ENCODE measurements at places on chromosomes 6 and 20. TPM values are rescaled to one million over a fixed set of nuclear protein-coding genes. Genes with fewer than 3 reads are reported as not detected.
A peak's percentile ranks its signal among the peaks of the same experiment; 100 is the strongest.

DNA sequence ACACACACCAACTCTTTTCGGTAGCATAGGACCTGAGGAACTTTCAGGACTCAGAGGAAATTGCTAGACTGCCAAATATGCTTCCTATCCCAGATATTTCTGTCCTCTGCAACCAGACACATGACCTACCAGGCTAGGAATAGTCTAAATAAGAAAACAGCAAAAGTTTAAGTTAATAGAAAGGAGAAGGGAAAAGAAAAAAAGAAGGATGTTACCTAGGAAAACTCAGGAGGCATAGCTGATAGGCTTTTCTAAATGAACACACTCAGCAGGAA lies 74.6 kb downstream of the MAP3K5 start:
- no peaks in the 10 kb centered on the region for H3K36me3 ChIP-seq
- no peak for DNase-seq
- H3K4me1 ChIP-seq = peaks cover 28% of the 10 kb centered on the region
- no peak overlapping the region for H3K4me3 ChIP-seq
- peak overlapping the region; percentile 67 for H3K27ac ChIP-seq

DNA sequence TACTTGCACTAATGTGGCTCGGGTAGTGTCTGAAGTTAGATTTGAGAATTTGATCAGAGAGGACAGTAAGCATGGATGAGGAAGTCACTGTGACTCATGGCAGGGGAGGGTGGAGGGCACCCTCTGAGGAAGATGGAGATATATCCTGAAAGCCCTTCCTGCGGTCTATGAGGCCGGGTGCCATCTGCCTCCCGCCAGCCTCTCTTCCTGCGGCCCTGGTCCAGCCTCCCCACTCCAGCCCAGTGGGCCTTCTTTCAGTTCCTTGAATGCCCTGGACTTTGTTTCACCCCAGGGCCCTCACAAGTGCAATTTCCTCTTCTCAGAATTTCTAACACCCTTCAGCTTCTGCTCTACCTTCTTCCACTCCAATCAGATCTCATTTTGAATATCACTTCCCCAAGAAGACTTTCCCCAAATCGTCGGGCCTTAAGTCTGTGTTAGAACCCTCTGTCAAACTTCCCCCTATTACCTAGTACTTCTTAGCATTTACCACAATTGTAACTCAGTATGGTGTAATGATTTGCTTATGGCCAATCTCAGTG lies 20.2 kb upstream of the TNFAIP3 start:
- H3K27ac ChIP-seq = no peak overlapping the region
- H3K4me1 ChIP-seq = no peaks in the 10 kb centered on the region
- H3K36me3 ChIP-seq = no peaks in the 10 kb centered on the region
- H3K4me3 ChIP-seq = no peak overlapping the region

DNA sequence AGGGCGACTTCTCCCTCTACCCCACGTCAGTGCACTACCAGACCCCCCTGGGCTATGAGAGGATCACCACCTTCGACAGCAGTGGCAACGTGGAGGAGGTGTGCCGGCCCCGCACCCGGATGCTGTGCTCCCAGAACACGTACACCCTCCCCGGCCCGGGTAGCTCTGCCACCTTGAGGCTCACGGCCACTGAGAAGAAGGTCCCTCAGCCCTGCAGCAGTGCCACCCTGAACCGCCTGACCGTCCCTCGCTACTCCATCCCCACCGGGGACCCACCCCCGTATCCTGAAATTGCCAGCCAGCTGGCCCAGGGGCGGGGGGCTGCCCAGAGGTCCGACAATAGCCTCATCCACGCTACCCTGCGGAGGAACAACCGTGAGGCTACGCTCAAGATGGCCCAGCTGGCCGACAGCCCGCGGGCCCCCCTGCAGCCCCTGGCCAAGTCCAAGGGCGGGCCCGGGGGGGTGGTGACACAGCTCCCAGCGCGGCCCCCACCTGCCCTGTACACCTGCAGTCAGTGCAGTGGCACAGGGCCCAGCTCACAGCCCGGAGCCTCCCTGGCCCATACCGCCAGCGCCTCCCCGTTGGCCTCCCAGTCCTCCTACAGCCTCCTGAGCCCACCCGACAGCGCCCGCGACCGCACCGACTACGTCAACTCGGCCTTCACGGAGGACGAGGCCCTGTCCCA lies 57.5 kb upstream of the TMEM181 start:
- no peak for DNase-seq
- H3K27me3 ChIP-seq = no peaks in the 10 kb centered on the region
- H3K4me1 ChIP-seq = no peaks in the 10 kb centered on the region
- no peak overlapping the region for H3K4me3 ChIP-seq
- H3K27ac ChIP-seq = no peak overlapping the region

DNA sequence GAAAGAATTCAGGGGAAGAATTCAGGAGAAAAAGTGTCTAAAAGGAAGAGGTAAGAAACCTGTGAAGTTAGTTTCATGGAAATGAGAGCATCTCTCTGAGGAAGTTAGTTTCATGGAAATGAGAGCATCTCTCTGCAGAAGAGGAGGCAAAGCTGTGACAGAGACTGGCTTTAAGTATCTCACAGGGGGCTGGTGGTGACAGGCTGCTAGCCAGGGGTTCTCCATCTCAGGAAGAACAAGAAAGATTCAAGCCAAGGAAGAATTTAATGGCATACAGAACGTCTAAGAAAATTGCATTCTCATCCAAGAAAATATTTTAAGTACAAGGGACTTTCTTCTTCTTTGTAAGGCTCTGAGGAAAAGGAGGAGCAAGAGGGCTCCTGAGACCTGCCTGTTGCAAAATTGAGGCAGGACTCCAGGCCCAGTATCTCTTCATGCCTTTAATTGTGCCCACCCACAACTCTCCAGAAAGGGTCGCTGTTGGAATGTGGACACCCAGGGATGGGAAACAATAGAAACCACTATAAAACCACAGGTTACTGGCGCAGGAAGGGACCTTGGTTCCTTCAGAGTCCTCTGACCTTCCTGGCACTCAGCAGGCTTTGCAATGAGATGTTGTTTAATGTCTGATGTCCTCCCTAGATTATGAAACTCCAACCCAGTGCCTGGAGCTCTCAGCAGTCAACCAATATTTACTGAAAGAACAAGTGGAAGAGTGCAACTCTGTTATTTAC lies 136.8 kb downstream of the FNDC1 start:
- peaks cover 16% of the 10 kb centered on the region for H3K4me1 ChIP-seq
- no peak for DNase-seq
- no peaks in the 10 kb centered on the region for H3K36me3 ChIP-seq
- H3K4me3 ChIP-seq = no peak overlapping the region
- H3K27me3 ChIP-seq = no peaks in the 10 kb centered on the region
- H3K27ac ChIP-seq = no peak overlapping the region

GRCh38 chr20:1979106-1979778 lies 14.6 kb downstream of the PDYN start:
- DNase-seq = no peak
- H3K36me3 ChIP-seq = no peaks in the 10 kb centered on the region
- no peak overlapping the region for H3K27ac ChIP-seq
- no peak overlapping the region for H3K4me3 ChIP-seq

DNA sequence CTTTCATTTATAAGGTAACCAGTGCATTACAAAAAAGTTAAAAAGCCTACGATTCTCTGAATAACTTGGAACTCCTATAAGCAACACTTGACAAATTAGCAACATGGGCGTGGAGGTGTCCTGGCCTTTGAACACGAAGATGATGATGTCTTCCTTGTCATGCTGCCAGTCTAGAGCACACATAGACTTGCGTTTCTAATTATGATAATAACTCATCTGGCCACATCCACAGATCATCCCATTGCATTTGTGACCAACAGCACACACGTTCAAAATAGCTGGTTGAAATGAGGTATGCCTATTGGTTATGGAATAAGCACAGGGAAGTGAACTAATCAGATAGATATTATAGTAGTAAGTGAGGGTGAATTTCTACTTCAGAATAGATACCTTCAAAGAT lies 608.9 kb downstream of the PRKN start:
- H3K36me3 ChIP-seq = no peaks in the 10 kb centered on the region
- H3K27me3 ChIP-seq = no peaks in the 10 kb centered on the region
- no peak overlapping the region for H3K27ac ChIP-seq
- H3K4me1 ChIP-seq = no peaks in the 10 kb centered on the region
- no peak overlapping the region for H3K4me3 ChIP-seq

DNA sequence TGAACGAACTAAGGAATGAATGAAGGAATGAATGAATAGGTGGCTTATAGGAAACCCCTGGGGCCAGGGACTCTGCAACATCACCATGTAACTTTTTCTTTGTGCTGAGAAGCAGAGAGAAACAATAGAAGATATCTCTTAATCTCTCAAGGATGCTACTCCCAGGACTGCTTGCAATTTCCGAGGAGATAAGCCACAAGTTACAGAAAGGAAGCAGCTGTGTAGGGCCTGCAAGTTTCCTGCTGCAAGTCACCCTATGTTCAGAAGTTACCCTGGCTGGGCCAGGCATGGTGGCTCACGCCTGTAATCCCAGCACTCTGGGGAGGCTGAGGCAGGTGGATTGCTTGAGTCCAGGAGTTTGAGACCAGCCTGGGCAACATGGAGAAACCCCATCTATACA lies 7.3 kb upstream of the MAVS start:
- H3K4me1 ChIP-seq = no peaks in the 10 kb centered on the region
- no peak overlapping the region for H3K4me3 ChIP-seq
- H3K27ac ChIP-seq = no peak overlapping the region
- H3K27me3 ChIP-seq = no peaks in the 10 kb centered on the region
- DNase-seq = no peak

DNA sequence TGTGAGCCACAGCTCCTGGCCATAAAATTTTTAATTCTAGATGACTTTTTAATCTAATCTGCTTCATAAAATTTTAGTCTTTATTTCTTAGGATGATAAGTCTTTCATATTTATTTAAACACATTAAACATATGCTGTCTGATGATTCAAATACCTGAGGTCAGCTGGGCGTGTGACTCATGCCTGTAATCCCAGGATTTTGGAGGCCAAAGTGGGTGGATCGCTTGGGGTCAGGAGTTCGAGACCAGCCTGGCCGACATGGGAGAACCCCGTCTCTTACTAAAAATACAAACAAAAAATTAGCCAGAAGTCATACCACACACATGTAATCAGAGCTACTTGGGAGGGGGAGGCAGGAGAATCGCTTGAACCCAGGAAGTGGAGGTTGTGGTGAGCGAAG lies 53.1 kb downstream of the RBM24 start:
- no peaks in the 10 kb centered on the region for H3K36me3 ChIP-seq
- no peak for DNase-seq
- no peak overlapping the region for H3K27ac ChIP-seq
- no peak overlapping the region for H3K4me3 ChIP-seq
- no peaks in the 10 kb centered on the region for H3K4me1 ChIP-seq

SH3BGRL2 gene
- total RNA-seq = 73.0 TPM

DNA sequence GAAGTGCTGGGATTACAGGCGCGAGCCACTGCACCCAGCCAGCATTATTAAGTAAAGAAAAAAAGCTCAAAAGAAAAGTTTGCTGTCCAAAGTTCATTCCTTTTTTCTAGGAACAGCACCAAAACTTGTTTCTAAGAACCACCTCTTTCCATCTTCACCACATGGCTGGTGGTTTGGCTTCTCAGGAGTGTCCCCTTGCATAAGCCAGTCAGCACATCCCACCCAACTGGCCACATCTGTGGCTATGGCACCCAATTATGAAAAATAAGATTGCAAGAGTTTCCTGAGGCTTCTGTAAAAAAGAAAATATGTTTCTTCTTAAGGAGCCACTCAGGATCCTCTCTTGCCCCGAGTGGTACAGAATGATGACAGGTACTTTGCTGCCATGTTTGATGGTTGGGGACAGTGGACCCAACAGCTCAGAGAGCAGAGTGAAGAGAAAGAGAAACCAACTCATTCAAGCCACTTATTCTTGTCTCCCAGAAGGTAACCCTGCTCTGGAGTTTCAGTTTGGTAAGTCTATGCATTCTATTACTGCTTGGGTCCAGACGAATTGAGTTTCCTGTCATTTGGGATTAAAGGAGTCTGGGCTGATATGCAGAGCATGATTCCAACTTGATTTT lies 65.3 kb downstream of the PSMB1 start:
- no peaks in the 10 kb centered on the region for H3K27me3 ChIP-seq
- DNase-seq = no peak
- H3K4me1 ChIP-seq = no peaks in the 10 kb centered on the region
- H3K4me3 ChIP-seq = no peak overlapping the region

BPIFB2 gene
- not detected for total RNA-seq

DNA sequence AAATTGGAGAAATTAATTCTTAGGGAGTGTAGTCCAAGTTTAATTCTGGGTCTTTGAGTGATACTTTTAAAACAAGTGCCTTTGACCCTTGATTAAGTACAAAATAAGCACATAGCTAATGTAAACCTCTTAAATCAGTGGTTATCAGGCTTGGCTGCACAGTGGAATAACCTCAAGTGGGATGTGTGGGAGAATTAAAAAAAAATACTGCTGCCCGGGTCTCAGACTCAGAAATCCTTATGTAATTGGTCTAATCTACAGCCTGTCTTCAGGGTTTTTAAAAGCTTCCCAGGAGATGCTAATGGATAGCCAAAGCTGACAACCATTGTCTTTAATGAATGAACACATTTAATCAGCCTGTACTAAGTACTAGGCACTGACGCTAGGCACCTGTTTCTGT lies 28.5 kb upstream of the TMEM14A start:
- no peak for DNase-seq
- no peak overlapping the region for H3K4me3 ChIP-seq
- H3K27me3 ChIP-seq = no peaks in the 10 kb centered on the region
- H3K36me3 ChIP-seq = no peaks in the 10 kb centered on the region
- no peak overlapping the region for H3K27ac ChIP-seq
- H3K4me1 ChIP-seq = no peaks in the 10 kb centered on the region

DNA sequence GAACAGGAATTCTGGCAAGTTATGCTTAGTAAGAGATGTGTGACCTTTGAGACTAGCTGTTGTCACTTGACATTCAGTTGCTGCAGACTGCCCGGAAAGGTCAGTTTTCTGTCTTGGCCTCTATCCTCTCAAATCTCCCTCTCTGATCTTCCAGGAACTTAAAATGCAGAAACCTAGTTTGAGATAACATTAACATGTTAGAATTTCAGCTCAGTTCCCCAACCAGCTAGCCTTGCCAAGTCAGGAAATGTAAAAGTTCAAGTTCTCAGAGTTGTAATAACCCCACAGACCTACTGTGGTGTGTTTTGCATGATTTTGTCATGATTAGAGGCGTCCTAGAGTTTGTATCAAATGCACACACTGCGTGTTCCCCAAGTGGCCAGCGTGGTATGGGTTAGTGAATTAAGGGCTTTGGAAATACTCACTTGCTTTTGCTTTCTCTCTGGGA lies 46.6 kb downstream of the DUSP22 start:
- no peak overlapping the region for H3K4me3 ChIP-seq
- no peaks in the 10 kb centered on the region for H3K4me1 ChIP-seq
- H3K27me3 ChIP-seq = no peaks in the 10 kb centered on the region
- no peak for DNase-seq
- H3K36me3 ChIP-seq = no peaks in the 10 kb centered on the region

GRCh38 chr20:18504479-18505060 lies 3.2 kb upstream of the SEC23B start:
- H3K36me3 ChIP-seq = no peaks in the 10 kb centered on the region
- no peak for DNase-seq
- H3K4me3 ChIP-seq = no peak overlapping the region
- no peak overlapping the region for H3K27ac ChIP-seq
- peaks cover 11% of the 10 kb centered on the region for H3K4me1 ChIP-seq

- no peak overlapping the region for H3K27ac ChIP-seq
- no peaks in the 10 kb centered on the region for H3K27me3 ChIP-seq
- no peak for DNase-seq
- peak overlapping the region; percentile 79 for H3K4me3 ChIP-seq
- H3K4me1 ChIP-seq = peaks cover 5% of the 10 kb centered on the region
These were observed 1.4 kb downstream of the C20orf96 start for GRCh38 chr20:288956-289692.

Measured in ascending aorta (tissue), 2 donors.